ENCODE measurements at places on chromosomes 7 and 10.

- no peak for DNase-seq
Measured at GRCh38 chr10:69757553-69758309, 44.0 kb upstream of the COL13A1 start.

GRCh38 chr10:22679608-22680007 is 34.8 kb downstream of the PIP4K2A start:
- DNase-seq: no peak

- no peak for DNase-seq
Measured at GRCh38 chr10:1280466-1281404, 224.6 kb downstream of the WDR37 start.

DNA sequence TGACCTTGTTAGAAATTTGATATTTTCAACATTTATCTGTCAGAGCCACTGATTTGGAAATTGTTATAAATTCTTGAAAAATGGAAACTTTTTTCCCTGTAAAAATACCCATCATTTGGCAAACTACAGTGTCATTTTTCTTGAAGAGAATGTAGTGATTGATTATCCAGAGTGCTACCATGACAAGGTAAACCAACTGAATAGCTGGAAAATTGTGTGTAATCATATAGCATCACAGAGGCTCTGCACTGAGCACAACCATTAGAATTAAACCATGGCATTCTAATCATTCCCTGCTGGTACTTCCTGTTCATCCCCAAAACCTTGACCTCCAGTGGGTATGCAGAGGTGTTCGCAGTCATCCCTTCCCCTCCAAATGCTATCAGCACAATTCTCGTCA is 240.3 kb upstream of the LRGUK start:
- no peak for DNase-seq

DNA sequence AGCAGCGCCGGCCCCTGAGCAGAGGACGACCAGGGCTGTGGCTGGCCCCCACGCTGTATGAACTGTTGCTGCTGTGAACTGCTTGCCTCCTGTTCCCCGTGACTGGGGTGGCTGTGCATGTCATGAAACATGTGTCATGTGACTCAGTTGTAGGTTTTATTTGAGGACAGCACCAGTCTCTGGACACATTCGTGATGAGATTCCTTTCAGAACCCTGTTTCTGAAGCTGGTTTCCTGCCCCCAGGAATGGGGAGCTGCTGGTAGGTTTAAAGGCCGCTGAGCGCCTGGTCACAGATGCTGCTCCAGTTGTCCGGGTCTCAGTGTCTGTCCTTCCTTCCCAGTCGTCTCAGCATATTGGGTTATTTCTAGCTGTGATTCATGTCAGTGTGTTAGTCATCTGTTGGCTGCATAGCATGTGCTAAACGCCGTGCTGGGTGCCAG is 79.1 kb upstream of the PPIF start:
- no peak for DNase-seq
